ENCODE measurements at places on chromosomes 3 and 15.
A peak's percentile ranks its signal among the peaks of the same experiment; 100 is the strongest.

GRCh38 chr3:194184265-194184751, 48.4 kb downstream of the HES1 start:
- DNase-seq: no peak

GRCh38 chr3:18044971-18045880, 302.8 kb upstream of the TBC1D5 start:
- no peak for DNase-seq

GRCh38 chr3:21238661-21239060, 512.3 kb downstream of the ZNF385D start:
- DNase-seq: no peak

- DNase-seq: no peak
Observed at GRCh38 chr15:99031688-99032282, 24.2 kb upstream of the PGPEP1L start.

DNA sequence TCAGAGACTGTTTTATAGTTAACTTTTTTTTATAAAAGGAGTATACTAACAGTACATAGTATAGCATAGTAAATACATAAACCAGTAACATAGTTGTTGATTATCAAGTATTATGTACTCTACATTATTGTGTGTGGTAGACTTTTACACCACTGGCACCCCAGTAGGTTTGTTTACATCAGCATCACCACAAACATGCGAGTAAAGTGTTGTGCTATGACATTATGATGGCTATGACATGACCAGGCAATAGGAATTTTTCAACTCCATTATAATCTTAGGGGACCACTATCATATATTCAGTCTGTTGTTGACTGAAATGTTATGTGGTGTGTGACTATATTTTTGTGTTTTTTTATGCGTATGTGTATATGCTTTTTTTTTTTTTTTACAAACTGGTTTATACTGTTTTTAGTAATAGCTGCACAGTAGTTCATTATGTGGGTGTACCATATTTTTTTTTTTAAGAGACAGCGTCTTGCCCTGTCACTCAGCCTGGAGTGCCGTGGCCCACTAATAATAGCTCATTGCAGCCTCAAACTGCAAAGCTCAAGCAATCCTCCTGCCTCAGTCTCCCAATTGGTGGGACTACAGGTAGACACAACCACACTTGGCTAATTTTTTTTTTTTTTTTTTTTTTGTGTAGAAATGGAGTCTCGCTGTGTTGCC, 1.9 kb downstream of the CAPN7 start:
- no peak for DNase-seq

GRCh38 chr3:103406320-103406850, 971.6 kb downstream of the ZPLD1 start:
- no peak for DNase-seq

DNA sequence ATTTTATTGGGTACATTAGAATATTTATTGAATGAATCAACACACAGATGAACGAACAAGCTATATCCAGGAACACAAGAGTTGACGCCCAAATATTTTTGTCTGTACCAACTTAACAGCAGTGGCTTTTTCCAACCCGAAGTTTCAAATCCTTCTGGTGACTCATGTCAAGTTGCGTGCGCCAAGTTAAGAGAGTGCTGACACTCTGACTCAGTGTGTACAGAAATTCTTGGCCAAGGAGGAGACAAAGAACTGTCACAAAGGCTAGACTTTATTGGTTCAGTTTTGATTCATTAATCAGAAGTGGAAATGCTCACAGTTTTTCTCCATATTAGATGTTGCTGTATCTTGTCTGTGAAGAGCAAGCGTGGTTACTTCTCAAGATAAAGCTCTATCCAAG, 59.6 kb upstream of the TSC22D2 start:
- DNase-seq: no peak

DNA sequence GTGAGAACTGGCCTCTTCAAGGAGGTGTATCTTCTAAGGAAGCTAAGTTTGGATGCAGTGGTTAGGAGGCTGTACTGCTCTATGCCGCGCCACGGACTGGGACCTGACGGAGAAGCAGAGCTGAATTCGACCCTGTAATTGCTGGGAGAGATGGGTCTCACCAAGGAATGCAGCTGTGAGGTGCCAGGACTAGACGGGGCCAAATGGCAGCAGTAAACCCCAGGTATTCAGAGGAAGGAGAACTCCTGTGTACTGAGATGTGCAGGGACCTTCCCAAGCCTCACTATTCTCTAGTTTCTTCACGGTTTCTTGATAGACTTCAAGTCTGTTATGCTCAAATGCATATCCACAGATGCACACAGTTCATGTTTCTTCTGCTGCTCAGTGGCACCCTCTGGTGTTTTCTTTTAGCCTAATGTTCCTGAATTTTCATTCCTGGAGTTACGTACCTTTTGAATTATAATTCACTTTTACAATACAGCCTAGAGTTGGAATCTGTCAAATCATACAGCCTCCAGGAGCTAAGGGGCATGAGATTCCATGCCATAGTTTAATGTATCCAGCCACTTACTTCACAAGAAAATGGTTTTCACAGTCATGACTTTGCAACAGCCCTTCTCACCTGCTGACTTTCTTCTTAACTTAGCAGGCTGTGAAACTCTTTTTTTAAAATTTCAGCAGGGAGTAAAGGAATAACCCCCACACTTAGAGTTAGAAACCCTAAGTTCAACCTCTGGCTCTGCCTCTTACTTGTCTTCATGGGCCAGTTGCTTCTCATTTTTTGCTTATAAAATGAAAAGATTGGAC, 61.8 kb downstream of the GLDN start:
- no peak for DNase-seq

- no peak for DNase-seq
Observed at GRCh38 chr3:122475316-122475715, 39.4 kb downstream of the KPNA1 start.

DNA sequence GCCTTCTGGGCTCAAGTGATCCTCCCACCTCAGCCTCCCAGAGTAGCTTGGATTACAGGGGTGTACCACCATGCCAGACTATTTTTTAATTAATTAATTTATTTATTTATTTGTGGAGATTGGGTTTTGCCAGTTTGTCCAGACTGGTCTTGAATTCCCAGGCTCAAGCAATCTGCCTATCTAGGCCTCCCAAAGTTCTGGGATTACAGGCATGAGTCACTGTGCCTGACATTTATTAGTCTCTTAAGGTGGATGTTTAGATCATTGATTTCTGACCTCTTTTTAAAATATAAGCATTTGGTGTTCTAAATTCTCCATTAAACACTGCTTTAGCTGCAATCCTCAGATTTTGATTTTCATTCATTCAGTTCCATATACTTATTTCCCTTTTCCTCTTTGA, 15.6 kb downstream of the FBXW12 start:
- no peak for DNase-seq

GRCh38 chr3:23646184-23646920, 159.4 kb upstream of the UBE2E1 start:
- DNase-seq: no peak

DNA sequence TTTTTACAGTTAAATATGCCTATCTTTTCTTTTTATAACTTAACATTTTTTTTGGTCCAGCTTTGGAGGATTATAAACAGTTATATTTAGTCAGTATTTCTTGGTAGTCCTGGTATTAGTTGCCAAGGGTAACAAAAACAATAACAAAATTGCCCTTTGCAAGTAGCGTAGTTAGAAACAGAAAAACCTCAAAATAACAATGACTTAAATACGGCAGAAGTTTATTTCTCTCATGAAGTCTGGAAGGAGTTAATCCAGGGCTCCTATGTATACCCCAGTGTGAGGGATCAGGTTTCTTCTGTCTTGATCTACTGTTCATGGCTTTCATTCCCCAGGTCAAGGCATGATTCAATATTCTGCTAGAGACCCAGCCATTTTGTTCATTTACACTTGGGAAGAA, 14.1 kb upstream of the MYH15 start:
- DNase-seq: no peak

GRCh38 chr3:111051354-111051753, 20.3 kb upstream of the NECTIN3 start:
- DNase-seq: no peak

DNA sequence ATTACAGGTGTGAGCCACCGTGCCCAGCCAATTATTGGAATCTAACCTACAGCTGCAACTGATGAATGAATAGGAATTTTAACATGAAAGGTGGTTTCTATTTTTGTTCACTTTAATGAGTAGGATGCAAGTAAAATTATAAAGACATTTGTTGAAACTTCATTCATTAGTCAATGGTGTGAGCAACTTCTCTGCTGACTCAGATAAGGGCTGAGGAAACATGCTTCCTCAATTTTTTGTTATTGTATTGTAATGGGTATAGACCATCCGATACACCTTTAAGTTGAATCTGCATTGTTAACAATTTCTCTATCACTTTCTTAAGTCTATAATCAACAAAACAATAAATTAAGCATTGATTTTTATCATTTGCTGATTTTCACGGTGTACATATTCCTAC, 127.8 kb downstream of the STAG1 start:
- DNase-seq: no peak

DNA sequence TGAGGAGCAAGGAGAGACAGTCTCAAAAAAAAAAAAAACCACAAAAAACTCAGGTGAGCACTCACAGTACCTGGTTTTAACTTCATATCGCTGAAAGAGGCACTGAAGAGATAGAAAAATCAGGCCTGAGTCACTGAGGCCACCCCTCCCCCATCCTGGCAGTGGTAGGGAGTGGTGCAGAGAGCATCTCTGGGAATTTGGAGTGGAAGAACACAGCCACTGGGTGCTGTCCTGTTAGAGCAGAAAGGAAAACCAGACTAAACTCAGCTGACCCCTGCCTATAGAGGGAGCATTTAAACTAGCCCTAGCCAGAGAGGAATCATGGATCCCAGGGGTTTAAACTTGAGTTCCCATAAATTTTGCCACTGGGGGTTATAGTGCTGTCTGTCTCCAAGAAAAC, 22.2 kb upstream of the DNAJC13 start:
- DNase-seq: no peak

DNA sequence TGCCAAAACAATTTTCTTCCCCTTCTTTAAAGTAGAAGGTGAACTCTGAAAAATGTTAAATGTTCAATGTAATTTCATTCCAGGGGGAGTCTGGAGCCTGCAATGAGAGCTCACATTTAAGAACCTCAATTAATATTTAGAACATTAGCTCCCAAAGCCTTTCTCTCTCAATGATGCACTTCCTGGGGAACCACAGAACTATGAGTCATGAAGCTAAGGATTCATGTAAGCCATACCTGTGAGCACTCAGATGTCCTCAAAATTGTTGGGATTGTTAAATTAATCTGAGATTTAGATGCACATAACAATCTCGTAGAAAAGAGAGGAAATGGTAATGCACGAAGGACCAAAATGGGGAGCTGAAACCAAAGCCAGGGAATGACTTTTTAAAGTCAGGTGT, 244.2 kb upstream of the LRIG1 start:
- no peak for DNase-seq

- peak; percentile 57 for DNase-seq
Observed at GRCh38 chr3:46065294-46065705, 38.0 kb upstream of the XCR1 start.

- DNase-seq: no peak
Observed at GRCh38 chr3:120791913-120792312, 49.4 kb downstream of the GTF2E1 start.

DNA sequence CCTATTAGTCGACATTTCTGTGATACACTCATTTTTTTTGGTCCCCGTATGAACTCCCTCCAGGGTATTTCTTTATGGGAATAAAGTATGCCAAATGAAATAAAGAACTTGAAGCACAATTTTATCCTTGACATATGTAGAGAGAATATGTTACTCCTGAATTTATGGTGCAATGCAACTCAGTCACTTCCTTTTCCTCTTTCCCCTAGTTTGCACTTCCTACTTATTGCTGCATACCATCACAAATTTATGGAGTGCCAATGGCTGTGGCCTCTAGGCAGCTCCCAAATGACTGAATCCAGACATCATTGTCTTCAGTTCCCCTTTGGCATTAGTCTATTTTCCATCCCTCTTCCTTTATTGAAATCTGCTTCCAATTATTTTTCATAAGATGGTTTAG, 403.5 kb downstream of the FHIT start:
- DNase-seq: no peak

GRCh38 chr3:130760922-130761321, 14.3 kb upstream of the PIK3R4 start:
- no peak for DNase-seq

DNA sequence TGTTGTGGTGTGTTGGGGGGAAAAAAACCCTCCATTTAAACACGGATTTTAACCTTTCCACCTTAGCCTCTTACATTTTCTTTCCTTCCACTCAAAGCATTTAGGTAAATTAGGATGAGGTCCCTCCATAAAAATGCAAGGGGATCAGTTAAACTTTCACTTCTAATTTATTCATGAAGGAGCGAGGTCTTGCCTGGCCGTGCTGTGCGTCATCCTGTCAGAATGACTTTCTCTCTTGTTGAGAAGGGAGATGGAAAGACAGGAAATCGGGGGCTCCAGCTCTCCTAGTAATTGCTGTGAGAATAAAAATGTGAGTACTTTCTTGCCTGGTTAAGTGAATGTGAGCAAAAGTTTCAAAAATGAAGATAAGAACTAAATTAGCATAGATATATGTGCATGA, 962.3 kb upstream of the NR2F2 start:
- DNase-seq: no peak

- DNase-seq: no peak
Observed at GRCh38 chr3:183576487-183577107, 21.1 kb upstream of the KLHL6 start.

- no peak for DNase-seq
Observed at GRCh38 chr3:11541321-11542303, 102.1 kb downstream of the VGLL4 start.

GRCh38 chr3:25658836-25659235, 5.9 kb downstream of the TOP2B start:
- no peak for DNase-seq

GRCh38 chr15:33852570-33852969, 115.7 kb upstream of the CHRM5 start:
- DNase-seq: no peak

GRCh38 chr3:188123170-188123905, 30.6 kb upstream of the LPP start:
- no peak for DNase-seq

DNA sequence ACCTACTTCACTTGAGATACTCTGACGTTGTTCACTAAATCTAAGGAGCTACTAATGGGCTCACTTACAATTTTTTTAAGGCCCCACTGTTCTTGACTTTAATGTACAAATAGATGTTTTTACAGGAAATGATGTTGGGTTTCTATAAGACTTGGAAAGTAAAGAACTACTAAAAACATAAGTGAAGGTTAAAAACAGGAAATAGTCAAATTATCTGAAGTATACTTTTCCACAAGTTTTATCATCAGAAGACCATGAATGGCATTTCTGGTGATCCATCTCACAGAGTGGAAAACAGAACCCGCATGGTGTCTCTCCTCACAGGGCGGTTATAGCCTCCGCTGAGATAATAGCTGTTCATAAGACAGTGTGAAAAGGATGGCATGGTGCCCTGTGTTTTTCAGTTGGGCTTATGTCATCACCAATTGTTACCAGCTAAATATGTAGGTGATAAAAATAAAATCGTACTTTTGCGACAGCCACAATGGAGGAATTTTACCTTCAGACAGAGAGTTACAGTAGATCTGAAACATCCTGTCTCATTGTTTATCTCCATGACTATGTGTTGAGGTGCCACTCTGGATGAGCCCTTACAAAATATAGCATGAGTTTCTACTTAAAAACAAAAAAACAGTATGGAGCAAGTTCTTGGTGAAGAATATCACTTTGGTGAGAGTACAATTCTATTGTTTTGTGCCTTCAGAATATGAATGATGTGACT, 462.4 kb downstream of the RAP2B start:
- DNase-seq: no peak

- DNase-seq: no peak
Observed at GRCh38 chr3:135549928-135550494, 415.5 kb upstream of the PPP2R3A start.

- DNase-seq: no peak
Observed at GRCh38 chr15:29162411-29162810, 107.2 kb downstream of the NSMCE3 start.

All from stimulated activated CD4-positive, alpha-beta T cell treated with anti-CD3 and anti-CD28 coated beads, Interleukin-15, amount 100 ng/mL, for 48 hours (primary cell).